ENCODE measurements at places on chromosomes 2 and 18.

DNA sequence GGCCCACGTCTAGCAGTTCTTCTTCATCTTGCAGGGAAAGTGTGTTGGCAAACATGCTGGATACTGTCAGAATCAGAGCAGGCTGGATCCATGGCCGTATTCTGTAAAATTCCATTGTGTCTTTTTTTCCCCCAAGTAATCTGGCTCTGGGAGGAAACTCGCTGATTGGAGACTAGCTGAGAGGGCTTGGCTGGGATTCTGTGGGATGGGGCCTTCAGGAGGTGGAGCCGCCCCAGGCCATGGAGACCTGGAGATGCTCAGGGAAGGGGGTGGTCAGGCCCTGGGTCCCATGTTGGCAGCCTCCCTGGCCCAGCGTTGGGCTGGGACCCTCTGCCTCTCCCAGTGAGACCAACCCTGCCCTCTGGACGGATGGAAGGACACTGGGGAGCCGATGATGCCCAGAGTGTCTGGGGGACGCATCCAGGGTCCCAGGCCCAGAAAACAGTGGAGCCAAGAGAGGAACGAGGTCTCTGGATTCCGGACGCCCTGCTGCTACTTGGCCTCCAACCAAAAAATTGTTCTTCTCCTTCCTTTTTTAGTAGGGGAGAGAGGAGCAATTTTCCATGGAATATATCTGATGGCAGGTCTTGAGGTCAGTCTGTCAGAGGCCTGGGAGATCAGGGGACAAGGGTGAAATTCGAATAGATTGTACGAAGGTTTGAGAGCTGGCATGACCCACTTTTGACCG, 114.5 kb downstream of the AGAP1 start:
- DNase-seq: no peak

GRCh38 chr18:13268158-13269012, 49.8 kb downstream of the LDLRAD4 start:
- DNase-seq: no peak

GRCh38 chr2:42812899-42813479, 20.6 kb upstream of the HAAO start:
- DNase-seq: peak; percentile 22

GRCh38 chr18:33195795-33196194, 244.7 kb downstream of the CCDC178 start:
- DNase-seq: no peak

- no peak for DNase-seq
These were observed 27.4 kb downstream of the HPCAL1 start for GRCh38 chr2:10329880-10330699.

DNA sequence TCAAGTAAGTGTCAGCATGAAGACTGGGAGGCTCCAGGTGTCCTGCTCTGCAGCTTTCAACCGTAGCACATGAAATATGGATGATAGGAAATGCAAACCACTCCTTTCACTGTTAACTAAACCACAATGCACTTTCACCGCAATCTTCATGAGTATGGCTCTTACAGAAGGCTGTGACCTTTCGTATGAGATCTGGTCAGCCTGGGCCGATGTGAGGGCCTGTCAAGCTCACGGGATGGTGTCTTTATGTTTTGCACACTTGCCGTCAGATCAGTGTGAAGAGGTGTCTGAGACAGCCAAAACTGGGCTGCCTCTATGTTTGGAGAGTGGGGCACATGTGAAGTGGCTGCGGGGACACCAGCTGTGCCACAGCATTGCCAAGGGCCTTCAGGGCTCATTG, 62.8 kb upstream of the AFF3 start:
- DNase-seq: no peak

- DNase-seq: peak; percentile 56
These were observed 761.8 kb upstream of the ACVR2A start for GRCh38 chr2:147082850-147083522.

DNA sequence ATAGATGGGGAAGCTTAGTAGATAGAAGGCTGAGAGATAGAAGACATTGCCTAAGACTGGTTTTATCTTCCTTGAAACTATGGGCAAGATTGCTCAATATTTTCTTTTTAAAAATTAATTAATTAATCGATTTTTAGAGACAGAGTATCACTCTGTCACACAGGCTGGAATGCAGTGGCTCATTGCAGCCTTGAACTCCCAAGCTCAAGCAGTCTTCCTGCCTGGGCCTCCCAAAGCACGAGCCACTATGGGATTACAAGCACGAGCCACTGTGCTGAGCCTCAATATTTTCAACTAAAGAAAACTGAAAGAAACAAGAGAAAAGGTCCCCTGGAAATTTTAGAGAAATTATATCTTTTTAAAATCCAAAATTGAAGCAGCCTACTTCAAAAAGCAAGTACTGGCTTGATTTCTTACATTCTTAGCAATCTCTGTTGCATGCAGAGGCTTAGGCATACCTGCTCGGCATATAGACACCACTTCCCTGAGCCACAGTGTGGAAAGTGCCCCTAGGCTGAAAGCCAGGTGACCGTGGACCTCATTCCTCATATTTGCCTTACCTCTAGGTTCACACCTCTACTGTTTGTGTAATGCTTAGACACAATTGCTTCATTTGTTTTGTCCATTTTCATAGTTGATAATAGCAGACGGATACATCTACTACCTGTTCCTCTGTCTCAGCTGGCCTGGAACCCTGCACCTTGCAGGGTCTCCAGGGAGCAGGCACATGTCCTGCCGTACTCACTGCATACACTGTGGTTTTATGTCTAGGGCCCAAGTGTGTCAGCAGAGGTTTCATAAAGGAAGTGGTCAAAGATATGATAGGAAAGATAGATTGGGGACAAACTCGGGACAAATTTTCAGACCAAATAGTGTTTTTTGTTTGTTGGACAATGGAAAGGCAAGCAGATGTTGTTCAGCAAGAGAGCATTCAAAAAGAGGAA, 166.5 kb upstream of the ALPP start:
- DNase-seq: no peak

DNA sequence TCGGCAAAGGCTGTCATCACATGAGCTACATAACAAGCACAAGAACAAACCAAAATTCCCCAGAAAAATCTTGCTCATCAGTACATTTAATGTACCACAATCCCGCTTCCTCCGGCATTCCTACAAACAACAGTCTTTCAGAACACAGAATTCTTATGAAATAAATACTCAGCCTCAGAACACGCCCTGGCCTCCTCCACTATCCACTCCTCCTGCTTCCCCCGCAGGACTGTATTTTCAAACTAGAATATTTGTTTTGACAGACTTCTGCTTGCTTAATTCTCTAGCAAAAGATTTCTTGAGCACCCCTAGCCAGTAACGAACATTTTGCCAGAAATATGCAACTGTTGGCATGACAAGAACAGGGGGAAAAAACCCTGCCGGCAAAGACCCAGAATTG, 131.2 kb downstream of the THADA start:
- DNase-seq: no peak

- DNase-seq: no peak
These were observed 8.6 kb downstream of the AGFG1 start for GRCh38 chr2:227480528-227480927.

GRCh38 chr2:240141736-240142135, 1.3 kb upstream of the OTOS start:
- DNase-seq: no peak

DNA sequence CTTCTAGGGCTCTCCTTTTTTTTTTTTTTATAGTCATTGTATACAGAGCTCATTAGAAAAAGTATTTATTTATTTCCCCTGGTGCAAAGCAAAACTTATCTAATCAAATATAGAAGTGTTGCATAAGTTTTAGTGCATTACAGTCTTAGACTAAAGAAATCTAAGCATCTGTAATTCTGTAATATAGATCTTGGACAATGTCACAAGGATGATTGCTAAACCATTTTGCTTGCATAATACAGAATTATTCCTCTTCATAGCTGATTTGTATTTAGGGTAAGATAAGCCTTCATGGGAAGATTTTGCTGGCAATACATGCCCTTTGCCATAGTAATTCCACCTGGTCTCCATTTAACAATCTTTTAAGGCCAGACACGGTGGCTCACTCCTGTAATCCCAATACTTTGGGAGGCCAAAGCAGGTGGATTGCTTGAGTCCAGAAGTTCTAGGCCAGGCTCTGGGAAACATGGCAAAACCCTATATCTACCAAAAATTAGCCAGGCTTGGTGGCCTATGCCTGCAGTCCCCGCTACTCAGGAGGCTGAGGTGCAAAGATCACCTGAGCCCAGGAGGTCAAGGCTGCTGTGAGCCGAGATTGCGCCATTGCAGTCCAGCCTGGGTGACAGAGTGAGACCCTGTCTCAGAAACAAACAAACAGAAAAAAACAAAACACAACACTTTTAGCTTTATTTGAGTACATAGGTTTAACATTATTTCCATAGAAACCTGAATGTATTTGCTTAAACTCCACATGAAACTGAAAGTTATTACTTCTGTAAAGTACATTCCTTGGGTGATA, 2.2 kb upstream of the ACADL start:
- no peak for DNase-seq

DNA sequence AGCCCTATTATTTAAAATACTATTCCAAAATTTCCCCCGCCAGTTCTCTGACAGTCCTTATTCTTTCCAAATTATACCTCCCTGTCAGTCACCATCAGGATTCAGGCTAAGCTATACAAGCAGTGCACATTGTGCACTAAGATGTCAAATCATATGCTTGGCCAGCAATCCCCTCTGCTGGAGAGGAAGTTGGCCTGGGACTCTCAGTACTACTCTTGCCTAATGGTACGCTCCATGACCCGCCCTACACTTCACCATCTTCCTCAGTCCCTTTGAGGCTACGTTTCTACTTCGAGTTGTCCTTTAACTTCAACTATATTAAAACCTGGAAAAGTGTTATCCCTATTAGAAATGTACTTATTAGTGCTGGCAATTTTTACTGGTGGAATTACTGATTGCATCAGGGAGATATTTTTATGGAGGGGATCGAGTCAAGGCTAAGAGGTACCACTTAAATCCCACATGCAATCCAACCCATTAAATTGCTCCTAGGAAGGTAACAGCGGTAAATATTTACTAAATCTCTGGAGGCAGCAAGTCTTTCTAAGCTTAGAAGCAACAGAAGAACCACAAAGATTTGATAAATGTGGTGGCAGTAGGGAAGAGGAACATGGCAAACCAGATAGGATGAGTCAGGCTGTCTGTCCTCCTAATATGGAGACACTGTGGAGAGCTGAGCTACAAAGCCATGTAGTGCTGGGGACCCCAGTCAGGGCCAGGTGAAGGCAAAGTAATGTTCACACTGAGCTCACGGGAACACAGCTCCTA, 2.7 kb downstream of the USP40 start:
- no peak for DNase-seq

GRCh38 chr2:70443078-70443465, 110.6 kb downstream of the TGFA start:
- no peak for DNase-seq

- DNase-seq: peak; percentile 12
These were observed 94.6 kb downstream of the CERS6 start for GRCh38 chr2:168550670-168551069.

GRCh38 chr2:4967206-4967605, 725.0 kb upstream of the SOX11 start:
- no peak for DNase-seq

DNA sequence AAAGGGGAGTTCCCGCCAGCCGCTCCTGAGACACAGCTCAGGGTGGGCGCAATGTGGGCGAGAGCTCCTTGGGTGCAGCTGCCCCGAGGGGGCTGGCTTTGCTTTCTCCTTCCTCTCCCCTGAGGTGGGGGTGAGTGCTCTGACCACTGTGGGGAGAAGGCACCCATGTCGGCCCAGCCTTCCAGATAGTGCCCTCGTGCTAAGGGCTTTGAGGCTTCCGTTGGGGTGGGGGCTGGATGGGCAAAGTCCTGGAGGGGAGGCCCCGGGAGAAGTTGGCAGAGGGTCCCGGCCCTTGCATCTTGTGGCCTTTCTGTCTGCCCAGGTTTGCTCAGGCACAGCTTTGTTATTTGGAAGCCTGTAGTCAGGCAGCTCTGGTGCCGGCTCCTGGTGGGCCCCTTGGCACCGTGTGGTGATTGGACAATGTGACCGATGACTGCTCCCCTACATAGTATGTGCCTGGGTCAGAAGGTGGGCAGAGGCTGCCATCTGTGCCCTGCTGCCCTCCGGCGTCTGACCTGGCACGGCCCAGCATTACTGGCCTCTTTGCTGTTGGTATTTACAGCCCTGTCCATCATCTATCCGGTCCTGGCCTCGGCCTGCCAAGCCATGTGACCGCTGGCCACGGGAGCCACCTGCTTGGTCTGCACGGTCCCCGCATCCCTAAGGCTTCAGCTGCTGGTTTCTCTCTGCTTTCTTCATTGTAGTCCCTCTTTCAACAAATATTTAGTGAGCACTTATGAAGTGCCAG, 50.8 kb downstream of the TWIST2 start:
- DNase-seq: no peak

GRCh38 chr2:111128096-111128495, 7.4 kb downstream of the BCL2L11 start:
- no peak for DNase-seq

- DNase-seq: no peak
These were observed 593.9 kb upstream of the NETO1 start for GRCh38 chr18:73461780-73462059.

DNA sequence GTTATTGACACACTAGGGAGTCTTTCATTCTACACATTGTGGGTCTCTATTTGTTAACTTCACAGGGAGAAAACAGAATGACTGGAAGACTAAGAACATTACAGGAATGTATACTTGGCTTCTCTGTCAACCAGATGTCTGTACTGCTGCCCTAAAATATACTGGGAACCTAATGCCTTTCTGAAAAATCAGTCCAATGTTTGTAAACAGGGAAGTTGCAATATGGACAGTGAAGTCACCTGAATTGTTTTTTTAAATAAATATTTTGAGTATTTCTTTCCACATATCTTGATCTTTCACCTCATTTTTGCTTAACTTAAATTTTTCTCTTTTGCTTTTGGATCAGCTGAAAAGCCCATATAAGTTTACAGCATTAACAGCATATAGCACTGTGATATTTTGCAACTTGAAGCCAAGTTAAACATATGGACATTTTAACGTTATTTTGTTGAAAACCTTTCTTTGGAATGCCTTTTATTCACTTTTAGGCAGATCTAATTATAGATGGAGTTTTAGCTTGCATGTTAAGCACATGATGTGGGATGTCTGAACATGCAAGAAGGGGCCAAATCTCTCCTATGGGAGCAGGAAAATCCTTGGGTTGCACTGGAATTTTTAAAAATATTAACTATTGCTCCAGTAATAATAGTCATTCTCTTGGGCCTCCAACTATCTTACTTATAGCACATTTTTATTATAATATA, 137.7 kb upstream of the TWIST2 start:
- DNase-seq: no peak

DNA sequence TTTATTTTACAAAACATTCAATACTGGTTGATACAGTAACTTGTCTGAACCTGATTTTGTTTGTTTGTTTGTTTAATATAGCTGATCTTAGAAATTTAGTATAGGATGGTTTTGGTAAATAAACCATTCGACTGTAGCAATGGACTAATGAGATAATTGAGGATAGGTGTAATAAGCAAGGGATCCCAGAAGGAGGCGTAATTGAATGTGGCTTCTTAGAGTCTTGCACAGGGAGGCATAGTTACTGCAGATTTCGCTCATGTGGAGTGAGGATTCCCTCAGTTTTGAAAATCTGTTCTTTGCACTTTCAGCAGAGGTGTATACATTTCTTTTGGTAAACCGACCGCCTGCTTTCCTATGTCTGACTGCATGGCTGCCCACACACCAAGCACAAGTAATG, 709.6 kb downstream of the SOCS6 start:
- peak; percentile 3 for DNase-seq
